Stimulated activated CD4-positive, alpha-beta T cell treated with anti-CD3 and anti-CD28 coated beads, Interleukin-1b, Interleukin-23, amount 100 ng/mL, for 48 hours (primary cell): ENCODE measurements at places on chromosomes 1 and 21.
A peak's percentile ranks its signal among the peaks of the same experiment; 100 is the strongest.

- no peak for DNase-seq
These were observed 543.5 kb downstream of the PTPRC start for GRCh38 chr1:199182186-199182843.

GRCh38 chr1:214573386-214574318 is 22.2 kb upstream of the PTPN14 start:
- DNase-seq = no peak

GRCh38 chr1:34696230-34696629 is 58.6 kb upstream of the GJB5 start:
- no peak for DNase-seq

- DNase-seq = no peak
These were observed 18.8 kb upstream of the CITED4 start for GRCh38 chr1:40880813-40881549.

DNA sequence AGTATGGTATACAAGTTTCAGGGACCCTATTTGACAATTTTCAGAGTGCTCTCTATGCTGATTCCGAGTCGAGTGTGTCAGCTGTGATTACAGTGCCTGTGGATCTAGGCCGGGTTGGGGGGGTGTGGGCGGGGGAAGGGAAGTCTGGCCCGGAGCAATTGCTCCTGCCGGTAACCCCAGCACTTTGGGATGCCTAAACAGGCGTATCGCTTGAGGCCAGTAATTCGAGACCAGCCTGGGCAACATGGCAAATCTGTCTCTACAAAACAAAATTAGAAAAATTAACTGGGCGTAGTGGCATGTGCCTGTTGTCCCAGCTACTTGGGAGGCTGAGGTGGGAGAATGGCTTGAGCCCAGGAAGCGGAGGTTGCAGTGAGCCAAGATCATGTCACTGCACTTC is 1.6 kb upstream of the IL10RB start:
- no peak for DNase-seq

DNA sequence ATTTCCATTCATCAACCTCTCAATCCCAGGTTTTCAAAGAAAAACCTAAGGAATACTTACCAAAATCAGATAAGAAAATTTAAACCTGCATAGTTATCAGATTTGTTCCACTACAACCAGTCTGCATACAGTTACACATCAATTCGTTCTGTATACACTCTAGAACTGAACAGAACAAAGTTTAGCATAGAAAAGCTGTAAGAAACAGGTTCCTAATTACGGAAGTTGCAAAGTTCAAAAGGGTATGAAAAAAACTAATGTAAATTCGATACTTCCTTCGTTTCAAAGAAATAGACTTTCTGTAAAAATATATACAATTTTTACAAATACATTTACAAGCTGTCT is 3.1 kb downstream of the MCL1 start:
- DNase-seq = no peak

DNA sequence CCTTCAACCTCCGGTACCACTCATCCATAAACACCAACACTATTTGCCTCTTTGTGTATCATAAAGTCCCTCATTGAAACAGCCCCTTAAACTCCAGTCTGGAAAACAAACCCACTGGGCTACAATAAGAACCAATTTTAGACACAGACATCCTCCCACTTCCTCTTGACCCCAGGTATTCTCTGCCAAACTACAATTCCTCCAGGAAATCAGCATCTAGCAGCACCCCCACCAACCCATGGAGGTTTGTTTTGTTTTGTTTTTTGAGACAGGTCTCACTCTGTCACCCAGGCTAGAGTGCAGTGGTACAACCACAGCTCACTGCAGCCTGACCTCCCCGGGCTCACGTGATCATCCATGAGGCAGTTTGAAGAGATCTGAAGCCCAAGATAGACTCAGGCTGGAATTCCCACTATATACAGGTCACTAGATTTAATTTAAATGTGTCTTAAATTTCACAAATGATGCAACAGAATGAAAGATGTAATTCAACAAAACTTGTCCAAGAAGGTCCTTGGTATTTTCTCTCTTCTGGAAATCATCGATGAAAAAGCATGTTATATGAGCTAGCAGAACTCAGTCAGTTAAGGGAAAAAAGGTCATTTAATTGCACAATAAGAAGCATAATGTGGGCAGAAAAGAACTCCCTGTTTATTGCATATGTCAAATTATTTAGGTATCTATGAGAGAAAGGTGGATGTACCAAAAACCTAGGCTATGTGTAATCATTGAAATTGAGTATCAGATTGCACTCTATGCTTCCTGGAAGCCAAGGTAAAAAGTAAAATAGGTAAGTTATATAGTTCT is 30.3 kb downstream of the TCP10L start:
- DNase-seq = no peak

DNA sequence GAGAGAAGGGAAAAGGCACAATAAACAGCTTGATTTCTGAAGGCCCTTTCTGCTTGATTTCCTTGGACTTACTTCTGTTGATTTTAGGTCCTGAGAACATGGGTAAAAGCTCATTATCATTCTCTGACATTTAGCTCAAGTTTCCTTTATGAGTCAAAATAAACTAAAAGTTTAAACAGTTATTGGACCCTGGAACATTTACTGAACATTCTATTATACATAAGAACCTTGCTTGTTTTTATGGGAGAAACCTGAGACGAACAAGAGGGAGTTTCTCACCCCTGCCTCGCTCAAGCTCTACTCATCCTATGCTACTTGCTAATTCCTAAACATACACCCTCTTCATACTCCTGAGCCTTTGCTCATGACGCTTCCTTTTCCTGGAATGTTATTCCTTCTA is 538.3 kb upstream of the PKN2 start:
- no peak for DNase-seq

- DNase-seq = no peak
These were observed 8.2 kb downstream of the HAPLN2 start for GRCh38 chr1:156627313-156627880.

DNA sequence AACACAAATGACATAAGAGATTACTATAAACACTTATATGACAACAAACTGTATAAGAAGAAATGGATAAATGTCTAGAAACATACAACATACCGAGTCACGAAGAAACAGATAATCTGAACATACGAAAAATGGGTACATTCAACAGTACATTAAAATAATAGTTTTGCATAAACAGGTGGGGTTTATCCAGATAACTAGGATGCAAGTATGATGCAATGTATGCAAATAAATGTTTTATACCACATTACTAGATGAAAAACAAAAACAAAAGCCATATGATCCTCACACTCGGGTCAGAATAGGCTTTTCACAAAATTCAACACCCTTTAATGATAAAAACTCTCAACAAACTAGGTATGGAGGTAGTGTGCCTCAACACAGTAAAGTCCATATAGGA is 1585.7 kb downstream of the BRINP3 start:
- DNase-seq = no peak

DNA sequence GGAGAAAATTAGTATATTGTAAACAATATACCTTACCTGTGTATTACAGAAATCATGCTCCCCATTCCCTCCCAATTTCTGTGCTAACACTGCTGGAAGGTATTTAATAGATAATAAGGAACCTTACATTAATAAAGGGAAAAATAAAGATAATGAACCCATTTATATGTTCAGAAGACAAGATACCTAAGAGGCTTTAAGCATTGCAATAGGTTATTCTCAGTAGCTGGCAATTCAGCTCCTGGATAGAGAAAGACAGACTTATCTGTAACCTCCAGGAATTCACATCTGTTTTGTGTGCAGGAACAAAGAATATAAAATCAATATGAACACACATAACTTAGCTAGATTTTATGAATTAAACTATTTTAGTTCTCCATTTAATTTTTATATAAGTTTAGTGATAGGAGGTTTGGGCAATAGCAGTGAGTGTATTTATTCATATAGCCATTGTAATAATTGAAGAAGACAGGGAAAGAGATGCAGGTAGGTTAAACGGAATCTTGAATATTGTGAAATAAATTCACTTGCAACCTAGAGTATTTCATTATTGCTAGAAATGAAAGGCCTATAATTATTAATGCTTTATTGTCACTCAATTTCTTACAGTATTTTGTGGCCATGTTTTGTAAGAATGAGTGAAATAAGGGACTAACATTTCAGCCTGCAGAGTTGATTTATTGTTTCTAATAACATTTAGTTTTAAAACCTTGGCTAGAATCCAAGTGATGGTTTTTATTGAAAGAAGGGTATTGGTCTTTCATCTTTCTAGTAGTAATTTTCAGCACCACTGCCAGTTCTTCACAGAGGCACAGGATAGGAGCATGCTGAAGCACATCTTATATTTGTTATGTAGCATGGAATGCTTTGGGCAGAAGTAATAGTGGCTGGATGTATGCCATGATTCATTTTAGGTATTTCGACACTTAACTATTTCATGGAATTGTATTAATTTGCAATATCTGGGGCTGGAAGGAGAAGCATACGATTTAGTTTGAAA is 1.5 kb downstream of the XPR1 start:
- no peak for DNase-seq

DNA sequence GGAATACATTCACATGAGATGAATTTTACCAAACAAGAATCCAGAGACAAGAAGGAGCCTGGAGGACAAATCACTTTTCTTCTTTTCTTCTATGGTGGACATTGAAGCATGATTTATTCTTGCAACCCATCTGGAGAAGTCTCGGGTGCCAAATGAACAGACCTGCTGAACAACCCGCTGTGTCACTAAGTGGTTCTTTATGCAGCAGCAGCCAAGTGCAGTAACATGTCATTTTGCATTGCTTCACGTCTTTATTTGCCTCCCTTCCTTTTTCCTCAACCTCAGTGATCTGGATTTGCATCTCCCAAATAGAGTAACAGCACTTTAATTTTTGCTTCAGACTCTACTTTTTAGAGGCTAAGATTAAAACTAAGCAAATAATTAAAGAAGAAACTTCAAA is 50.0 kb upstream of the TENT5C start:
- no peak for DNase-seq

GRCh38 chr1:67332653-67333529 is 25.2 kb downstream of the IL12RB2 start:
- no peak for DNase-seq

GRCh38 chr1:59350521-59350920 is 53.6 kb downstream of the FGGY start:
- no peak for DNase-seq

GRCh38 chr21:43686811-43687565 is 27.6 kb downstream of the RRP1B start:
- no peak for DNase-seq

DNA sequence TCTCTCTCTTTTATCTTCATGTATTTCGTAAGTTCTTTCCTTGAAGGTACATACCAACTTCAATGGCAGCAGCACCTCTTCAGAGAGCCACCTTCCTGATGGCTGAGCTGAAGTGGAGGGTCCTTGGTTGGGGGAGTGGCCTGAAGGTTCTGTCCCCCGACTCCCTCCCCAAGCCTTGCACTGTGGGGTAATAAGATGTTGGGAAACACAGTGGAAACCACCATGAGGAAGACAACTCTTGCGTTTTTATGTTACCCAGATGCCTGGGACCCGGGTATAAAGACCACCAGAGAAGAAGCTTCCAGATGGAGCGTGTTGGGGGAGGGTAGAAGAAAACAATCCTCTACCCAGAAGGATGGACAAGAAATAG is 794 bp downstream of the KRTAP12-3 start:
- DNase-seq = no peak

DNA sequence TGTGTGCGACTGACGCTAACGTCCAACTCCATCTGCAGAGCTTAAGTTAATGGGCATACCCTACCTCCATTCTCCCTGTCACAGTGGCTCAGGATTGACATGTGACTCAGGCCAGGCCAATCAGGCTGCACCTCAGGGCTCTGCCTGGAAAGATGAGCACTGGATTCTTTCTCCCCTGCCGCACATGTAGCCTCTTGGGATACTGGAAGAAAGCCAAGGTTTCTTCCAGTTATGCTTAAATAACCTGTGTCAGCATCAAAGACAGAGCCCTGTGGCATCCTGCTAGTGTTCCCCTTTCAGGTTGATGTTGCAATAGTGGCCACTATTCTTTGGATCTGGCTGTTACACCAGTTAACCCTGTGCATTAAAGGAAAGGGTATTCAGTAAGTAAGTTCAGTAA is 55.0 kb upstream of the SYT6 start:
- no peak for DNase-seq

DNA sequence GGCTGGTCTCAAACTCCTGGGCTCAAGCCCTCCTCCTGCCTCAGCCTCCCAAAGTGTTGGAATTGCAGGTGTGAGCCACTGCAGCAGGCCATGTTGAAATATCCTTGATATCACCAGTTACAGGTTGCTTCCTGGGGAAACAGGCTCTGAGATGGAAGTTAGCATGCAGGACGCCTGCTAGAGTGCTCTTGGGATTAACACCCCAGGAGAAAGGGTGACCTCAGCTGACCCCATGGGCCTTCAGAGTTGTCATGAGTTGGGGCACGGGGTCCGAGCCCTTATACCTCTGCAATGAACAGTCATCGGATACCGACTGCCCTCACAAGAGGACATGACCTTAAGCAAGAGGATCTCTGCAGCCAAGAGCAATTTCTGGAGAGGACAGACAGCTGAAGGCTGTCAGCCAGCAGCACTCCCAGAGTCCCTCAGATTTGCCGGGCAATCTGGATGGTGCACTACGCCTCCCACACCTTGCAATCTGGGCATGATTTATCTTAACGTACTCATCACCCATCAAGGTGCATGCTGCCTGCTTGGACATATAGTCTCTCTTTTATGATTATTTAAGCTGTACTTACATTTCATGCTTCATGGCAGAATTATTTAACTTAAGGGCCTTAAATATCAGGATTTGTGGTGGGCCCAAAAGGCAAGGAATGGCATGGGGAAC is 134.6 kb downstream of the ADSS2 start:
- DNase-seq = no peak

DNA sequence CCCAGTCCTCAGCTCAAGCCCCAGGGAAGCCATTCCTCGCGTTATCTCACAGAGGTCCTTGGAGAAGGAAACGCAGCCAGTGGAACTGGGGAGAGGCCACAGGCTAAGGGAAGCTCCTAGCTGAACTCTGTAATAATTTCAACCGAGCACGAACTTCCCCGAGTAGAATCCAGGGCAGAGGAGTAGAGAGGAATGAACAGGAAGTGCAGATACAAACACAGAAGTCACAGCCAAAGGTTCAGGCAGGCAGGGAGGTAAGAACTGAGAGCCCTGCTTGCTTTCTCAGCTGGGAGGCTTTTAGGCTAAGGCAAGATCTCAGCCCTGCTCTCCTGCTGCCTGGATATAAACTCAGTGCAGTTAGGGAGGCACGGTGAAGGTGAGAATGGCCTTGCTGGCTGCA is 23.7 kb downstream of the WARS2 start:
- DNase-seq = no peak

- DNase-seq = peak; percentile 82
These were observed at the start of gene INPP5B for GRCh38 chr1:37946703-37947360. TSS of gene INPP5B (minus strand) at chr1:37947053. CDS start at chr1:37946308, 745 bp downstream.

GRCh38 chr1:196148367-196148970 is 459.8 kb downstream of the KCNT2 start:
- DNase-seq = no peak

GRCh38 chr1:80349218-80349617 is 1342.7 kb upstream of the ADGRL4 start:
- no peak for DNase-seq

DNA sequence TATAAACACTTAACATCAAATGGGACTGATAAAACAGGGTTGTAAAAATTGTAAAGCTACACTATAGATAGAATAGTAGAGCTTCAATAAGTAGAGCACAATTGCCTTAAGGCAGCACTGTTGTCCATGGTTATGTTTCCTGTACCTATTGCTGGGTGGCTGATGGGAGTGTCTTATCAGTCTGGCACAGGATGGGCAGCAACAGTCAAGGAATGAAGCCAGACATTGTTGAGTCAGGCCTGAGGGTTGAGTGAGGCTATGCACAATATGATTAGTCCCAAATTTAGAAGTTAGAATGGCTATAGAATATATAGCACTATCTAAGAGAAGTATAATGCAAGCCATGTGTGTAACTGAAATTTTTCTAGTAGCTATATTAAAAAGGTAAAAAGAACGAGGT is 25.0 kb upstream of the CD1D start:
- no peak for DNase-seq

GRCh38 chr1:243535014-243535413 is 279.2 kb downstream of the SDCCAG8 start:
- no peak for DNase-seq
